ENCODE measurements at places on chromosomes 6 and 20. TPM values are rescaled to one million over a fixed set of nuclear protein-coding genes. Genes with fewer than 3 reads are reported as not detected.

PSORS1C2 gene
- total RNA-seq: not detected

HS3ST5 gene
- not detected for total RNA-seq

BHLHE23 gene
- not detected for total RNA-seq

BTN3A1 gene
- total RNA-seq: 61.7 TPM

PTPRT gene
- not detected for total RNA-seq

FAM210B gene
- total RNA-seq: 5.3 TPM

DNA sequence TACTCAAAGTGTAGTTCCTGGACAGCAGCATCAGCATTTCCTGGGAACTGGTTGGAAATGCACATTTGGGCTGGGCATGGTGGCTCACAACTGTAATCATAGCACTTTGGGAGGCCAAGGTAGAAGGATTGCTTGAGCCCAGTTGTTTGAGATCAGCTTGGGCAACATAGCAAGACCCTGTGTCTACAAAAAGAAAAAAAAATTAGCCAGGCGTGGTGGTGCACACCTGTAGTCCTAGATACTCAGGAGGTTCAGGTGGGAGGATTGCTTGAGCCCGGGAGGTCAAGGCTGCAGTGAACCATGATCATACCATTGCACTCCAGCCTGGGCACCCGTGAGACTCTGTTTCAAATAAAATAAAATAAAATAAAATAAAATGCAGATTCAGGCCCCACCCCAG, 156.2 kb downstream of the CDC5L start:
- H3K27ac ChIP-seq: no peak overlapping the region
- H3K36me3 ChIP-seq: no peaks in the 10 kb centered on the region
- DNase-seq: no peak
- no peaks in the 10 kb centered on the region for H3K4me1 ChIP-seq

DNA sequence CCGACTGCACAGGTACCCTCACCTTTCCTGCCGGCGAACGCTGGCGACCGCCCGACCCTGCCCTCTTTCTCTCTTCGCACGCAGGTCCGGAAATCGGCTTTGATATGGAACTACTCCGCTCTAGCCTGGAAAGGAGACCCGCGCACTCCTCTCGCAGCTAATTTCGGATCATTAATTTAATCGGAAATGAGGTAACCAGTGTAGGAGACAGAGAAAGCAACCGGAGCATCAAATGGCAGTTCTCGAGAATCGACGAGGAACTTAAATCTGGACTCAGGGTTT, 949 bp upstream of the ATXN1 start:
- no peak for DNase-seq
- peak overlapping the region; percentile 89 for H3K27ac ChIP-seq
- H3K4me1 ChIP-seq: peaks cover 36% of the 10 kb centered on the region
- H3K4me3 ChIP-seq: peak overlapping the region; percentile 95
- H3K27me3 ChIP-seq: no peaks in the 10 kb centered on the region

DNA sequence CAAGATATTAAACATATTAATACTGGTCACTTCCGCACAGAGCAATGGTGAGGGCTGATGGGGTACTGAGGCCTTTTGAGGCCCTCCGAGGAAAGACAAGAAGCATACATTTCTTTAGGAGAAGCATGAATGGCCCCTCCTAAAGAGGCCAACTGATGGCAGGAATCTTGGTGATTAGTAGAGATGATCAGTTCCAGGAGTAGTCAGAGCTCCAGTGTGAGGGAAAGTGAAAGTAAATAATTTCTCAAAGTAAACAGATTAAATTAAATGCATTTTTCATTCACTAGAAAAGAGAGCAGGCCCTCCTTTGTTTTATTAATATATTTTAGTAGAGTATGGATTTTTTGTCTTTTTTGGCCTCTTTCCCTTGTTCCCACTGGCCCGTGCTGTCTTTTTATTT, 38.2 kb downstream of the NOX3 start:
- H3K36me3 ChIP-seq: no peaks in the 10 kb centered on the region
- peaks cover 50% of the 10 kb centered on the region for H3K4me1 ChIP-seq
- H3K27ac ChIP-seq: peak overlapping the region; percentile 95

DNA sequence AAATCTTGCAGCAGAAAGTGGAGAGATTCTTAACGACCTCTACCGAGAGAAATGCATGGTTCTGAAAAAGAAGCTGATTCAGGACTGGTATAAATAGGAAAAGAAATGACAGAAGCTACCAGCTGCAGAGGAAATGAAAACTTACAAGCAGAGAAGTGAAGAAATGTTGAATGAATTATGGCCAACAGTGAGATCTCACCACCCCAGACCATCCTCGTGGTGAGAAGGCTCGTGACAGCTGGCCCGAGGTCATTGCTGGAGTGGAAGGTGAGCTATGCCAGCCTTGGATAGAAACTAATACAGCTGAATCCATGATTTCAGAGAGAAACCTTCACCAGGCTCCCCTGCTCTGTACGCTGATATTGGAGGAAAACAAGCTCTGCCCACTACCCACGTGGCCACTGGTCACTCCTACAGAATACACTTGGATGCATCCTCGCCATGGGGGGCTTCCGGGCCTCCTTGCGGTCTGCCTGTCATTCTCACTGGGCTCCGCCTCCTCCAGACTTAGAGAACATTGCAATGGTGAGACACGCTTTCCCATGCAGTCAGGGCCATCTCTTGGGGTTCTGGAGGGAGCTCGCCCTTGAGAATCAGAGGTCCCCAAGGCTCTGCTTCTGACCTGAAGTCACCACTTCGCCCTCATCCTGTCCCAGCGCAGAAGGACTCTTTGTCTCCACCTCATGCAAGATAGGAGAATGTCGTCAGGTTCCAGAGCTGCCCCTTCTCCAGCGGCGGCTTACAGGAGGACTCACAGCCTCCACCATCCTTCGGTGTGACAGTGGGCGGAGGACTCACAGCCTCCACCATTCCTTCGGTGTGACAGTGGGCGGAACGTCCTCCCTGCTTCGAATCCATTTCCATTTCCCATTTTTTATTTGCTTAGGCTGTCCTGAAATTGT, 10.6 kb upstream of the TUBB2B start:
- no peak overlapping the region for H3K27ac ChIP-seq
- peaks cover 4% of the 10 kb centered on the region for H3K4me1 ChIP-seq
- H3K4me3 ChIP-seq: no peak overlapping the region
- H3K36me3 ChIP-seq: no peaks in the 10 kb centered on the region

DNA sequence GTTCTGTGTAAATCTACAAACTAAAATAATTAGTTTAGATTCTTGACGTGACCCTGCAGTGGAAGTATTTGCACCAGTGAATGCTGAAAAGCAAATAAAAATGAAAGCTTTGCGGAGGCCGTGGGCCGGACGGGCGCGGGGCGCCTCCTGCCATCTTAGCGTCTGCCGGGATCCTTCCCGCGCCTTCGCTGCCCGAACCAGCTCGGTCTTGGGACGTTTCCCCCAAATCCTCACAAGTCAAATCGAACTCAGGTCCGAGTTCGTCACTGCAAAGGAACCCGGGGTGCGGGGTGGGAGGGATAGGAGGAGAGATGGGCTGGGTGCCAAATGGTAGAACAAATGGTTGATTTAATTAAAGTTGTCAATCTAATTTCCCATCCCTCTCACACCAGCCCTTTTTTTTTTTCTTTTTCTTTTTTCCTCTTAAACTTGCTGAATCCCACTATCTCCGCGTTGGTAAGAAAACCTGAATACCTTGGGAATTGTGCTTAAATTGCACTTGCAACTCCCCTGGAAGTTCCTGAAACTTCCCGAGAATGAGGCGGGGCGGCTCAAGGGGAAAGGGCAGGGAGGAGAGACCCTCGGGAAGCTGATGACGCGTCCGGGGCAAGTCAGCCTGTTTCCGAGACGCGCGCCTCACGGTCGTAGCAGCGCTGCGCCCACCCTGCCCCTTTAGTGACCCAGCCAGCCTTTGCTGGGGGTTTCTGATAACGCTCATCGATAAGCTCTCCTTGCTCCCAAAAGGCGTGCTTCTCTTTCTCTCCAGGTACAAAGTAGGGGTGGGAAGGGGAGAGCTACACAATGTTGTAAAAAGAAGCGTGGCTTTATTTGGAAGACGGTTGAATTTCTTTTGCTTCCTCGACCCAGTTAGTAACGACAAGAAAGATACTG, 1.8 kb downstream of the GJA1 start:
- peaks cover 31% of the 10 kb centered on the region for H3K27me3 ChIP-seq
- no peak overlapping the region for H3K27ac ChIP-seq
- DNase-seq: no peak

DNA sequence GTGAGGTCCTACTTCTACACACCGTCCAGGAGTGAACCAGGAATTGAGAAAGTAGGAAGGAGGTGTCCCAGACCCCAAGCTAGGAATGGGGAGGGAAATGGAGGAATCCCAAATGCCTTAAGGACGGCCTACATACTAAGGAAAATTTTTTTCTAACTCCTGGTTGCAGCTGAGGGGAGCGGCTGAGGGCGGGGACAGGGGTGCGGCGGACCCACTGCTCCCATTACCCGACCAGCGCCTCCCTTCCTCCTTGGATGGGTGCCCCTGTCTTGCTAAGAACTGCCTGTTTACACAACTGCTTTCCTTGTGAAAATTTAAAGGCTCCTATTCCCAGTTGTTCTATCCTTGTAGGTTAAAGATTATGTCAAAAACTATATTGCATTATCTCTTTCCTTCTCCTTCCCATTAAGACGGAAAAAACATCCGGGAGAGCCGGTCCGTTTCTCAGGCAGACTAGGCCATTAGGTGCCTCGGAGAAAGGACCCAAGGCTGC, 699 bp upstream of the HSPA1B start:
- no peaks in the 10 kb centered on the region for H3K36me3 ChIP-seq
- H3K27ac ChIP-seq: peak overlapping the region; percentile 99
- no peaks in the 10 kb centered on the region for H3K27me3 ChIP-seq
- H3K4me1 ChIP-seq: peaks cover 44% of the 10 kb centered on the region

DNA sequence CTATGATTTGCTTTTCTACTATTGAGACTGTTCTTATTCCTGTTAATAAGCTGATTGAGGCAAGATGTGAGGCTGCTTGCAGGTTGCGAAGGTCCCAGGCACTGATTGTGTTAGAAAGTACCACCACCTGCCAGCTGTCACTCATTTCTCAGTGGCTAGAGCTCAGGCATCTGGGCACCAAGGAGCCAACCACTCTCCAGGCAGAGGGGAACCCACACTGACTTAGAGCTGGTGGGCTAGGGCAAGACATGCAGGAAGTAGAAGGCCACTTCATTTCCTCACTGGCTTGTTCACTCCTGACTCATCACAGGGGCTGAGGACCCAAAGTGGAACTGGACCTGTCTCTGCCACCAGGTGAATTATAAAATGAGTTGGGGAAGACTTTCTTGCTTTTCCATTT, 7.8 kb upstream of the DLL1 start:
- H3K27me3 ChIP-seq: peaks cover 55% of the 10 kb centered on the region
- no peak overlapping the region for H3K4me3 ChIP-seq
- H3K4me1 ChIP-seq: peaks cover 20% of the 10 kb centered on the region

- H3K27me3 ChIP-seq: peaks cover 6% of the 10 kb centered on the region
- H3K36me3 ChIP-seq: no peaks in the 10 kb centered on the region
- H3K4me1 ChIP-seq: peaks cover 20% of the 10 kb centered on the region
- DNase-seq: peak; percentile 24
- peak within 1 kb of the TSS; percentile 25 for H3K27ac ChIP-seq
These were observed at the start of gene ZFP57 for GRCh38 chr6:29680904-29681303. TSS of gene ZFP57 (minus strand) at chr6:29681152. CDS start at chr6:29677003, 4,149 bp downstream.

- no peaks in the 10 kb centered on the region for H3K27me3 ChIP-seq
- H3K36me3 ChIP-seq: no peaks in the 10 kb centered on the region
- H3K4me1 ChIP-seq: peaks cover 42% of the 10 kb centered on the region
These were observed 40.0 kb downstream of the TOX2 start for GRCh38 chr20:43954704-43955061.

DNA sequence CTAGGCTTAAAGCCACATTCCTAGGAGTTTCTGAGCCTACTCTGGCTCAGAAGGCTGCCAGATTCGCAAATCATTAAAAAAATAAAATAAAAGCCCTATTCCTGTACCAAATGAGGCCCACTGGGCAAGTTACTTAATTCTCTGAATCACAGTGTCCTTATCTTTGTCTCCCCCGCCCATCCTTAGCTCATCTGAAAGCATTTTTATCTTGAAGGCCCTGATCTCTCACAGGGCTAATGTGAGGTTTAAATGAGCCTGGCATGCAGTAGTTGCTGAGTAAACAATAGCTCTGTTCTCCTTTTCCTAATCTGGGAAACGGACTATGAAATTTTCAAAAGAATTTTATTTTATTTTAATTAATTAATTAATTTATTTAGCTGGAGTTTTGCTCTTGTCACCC, 2.1 kb upstream of the ZBTB12 start:
- no peak overlapping the region for H3K4me3 ChIP-seq
- no peaks in the 10 kb centered on the region for H3K36me3 ChIP-seq
- peaks cover 21% of the 10 kb centered on the region for H3K4me1 ChIP-seq
- no peak for DNase-seq

GRCh38 chr6:111606620-111607115, 990 bp upstream of the TRAF3IP2 start:
- no peak for DNase-seq
- no peaks in the 10 kb centered on the region for H3K27me3 ChIP-seq
- peak overlapping the region; percentile 90 for H3K4me3 ChIP-seq
- H3K36me3 ChIP-seq: peaks cover 7% of the 10 kb centered on the region
- peaks cover 44% of the 10 kb centered on the region for H3K4me1 ChIP-seq

DNA sequence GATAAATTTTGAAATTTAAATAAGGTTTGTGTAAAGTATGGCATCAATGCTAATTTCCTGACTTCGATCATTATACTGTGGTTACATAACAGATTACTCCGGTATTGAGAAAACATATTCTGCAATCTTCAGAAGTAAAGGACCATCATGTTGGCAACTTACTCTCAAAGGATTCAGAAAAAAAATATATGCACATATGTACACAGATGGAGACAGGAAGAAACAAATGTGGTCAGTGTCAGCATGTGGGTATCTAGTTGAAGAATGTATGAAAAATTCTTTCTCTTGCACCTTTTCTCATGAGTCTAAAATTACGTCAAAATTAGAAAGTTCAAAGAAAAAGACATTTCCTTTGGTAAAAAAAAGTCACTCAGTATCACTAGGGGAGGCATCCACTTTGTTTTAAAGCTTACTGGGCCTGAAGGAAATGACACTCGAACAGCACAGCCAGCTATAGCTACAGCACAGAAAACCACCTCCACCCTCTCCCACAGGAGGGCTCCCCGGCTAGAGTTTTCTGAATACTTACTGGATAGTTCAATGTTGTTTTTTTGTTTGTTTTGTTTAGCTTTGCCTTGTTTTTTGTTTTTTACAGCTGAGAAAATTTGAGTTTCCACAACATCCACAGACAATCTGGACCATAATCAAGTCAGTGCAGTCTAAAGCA, 317.2 kb upstream of the AGPAT4 start:
- no peaks in the 10 kb centered on the region for H3K4me1 ChIP-seq
- H3K27me3 ChIP-seq: no peaks in the 10 kb centered on the region
- H3K36me3 ChIP-seq: no peaks in the 10 kb centered on the region
- no peak overlapping the region for H3K27ac ChIP-seq
- H3K4me3 ChIP-seq: no peak overlapping the region

GRCh38 chr20:42530855-42531448, 658.8 kb downstream of the PTPRT start:
- no peak overlapping the region for H3K4me3 ChIP-seq
- no peak for DNase-seq
- H3K4me1 ChIP-seq: peaks cover 6% of the 10 kb centered on the region
- no peaks in the 10 kb centered on the region for H3K27me3 ChIP-seq

DNA sequence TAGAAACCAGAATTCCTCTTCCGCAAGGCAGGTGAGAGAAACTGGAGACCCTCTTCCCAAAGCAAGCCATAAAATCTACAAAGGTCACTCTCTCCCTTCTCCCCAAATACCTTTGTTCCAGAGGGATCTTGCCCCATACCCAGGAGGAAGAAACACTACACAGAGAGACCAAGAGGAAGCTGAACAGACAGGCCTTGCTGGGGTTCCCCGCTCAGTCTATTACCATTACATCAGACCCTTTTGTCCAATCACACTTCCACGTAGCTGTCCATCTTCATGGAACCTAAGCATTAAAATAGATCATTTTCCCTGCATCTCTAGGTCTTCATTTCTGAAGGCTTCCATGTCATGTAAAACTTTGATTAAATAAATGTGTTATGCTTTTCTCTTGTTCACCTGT, 32.1 kb downstream of the METTL24 start:
- peaks cover 4% of the 10 kb centered on the region for H3K27me3 ChIP-seq
- H3K36me3 ChIP-seq: no peaks in the 10 kb centered on the region
- DNase-seq: no peak
- no peak overlapping the region for H3K4me3 ChIP-seq
